Mammary epithelial cell (primary cell): ENCODE measurements at places on chromosomes 4 and X. TPM values are rescaled to one million over a fixed set of nuclear protein-coding genes. Genes with fewer than 3 reads are reported as not detected.

DNA sequence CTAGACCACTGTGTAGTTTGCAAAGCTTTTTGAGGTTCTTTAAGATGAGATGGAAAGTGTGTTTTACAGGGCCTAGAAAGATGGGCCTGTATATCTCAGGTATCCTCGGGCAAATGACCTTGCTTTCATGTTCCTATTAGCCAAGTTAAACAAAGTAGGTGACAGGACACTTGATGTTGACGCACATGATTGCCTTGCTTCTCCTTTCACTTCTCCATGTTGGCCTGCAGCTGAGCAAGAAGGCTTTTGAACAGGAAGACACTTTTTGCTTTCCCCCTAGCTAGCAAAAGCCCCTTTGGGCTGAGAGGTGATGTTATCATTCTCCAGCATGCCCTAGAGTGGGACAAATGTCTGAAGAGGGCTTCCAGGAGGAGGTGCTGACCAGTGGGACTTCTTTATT, 202.1 kb downstream of the GPC3 start:
- DNase-seq: no peak

- DNase-seq: peak; percentile 74
These were observed 125.5 kb downstream of the C4orf51 start for GRCh38 chr4:145805490-145805889.

Gene VEGFC
- 9.0 TPM for total RNA-seq

- DNase-seq: no peak
These were observed 90.9 kb downstream of the EGF start for GRCh38 chr4:110003401-110004187.

- peak; percentile 83 for DNase-seq
These were observed 8.2 kb downstream of the ZCCHC4 start for GRCh38 chr4:25320773-25321172.

Gene RASL11B
- total RNA-seq: 1.1 and 2.4 TPM in 2 replicates

GRCh38 chrX:150365051-150365989, 2.2 kb downstream of the MAMLD1 start:
- peak; percentile 42 for DNase-seq

DNA sequence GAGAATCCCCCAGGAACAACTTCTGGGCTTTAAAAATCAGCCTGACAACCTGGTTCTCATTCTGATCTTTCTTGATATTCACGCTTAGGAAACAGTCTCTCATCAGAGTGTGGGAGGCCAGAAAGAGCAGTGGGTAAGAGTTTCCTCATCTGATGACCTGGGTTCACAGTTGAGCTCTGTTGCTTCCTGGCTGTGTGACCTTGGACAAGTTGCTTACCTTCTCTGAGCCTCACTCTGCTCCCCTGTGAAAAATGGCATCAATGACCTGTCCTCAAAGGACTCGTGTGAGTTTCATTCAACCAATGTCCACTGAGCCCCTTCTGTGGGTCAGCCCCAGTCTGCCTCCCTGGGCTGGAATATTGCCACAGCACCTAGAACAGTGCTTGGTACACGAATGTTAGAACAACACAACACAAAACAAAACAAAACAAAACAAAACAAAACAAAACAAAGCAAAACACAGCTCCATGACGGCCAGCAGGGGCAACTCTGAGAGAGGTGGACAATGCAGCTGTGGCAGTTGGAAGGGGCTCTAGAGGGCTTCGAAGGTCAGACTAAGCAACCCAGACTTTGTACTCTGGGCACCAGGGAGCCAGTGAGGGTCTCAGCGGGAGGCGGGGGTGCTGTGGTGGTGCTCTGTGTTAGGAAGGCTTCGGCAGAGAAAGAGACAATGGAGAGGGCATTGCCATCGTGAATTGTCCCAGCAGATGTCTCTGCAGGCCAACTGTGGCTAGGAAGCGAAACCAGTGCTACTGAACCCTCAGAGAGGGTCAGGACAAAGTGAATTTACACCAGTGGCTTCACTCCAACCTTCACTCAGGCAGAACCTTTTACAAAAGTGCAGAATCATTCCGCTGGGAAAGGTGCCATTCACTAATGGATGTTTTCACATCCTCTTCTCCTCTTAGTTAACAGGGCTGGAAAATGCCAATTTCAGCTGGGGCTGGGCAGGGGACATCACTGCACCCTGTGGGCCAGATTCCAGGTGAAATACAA, 14.3 kb upstream of the C4orf50 start:
- no peak for DNase-seq

- no peak for DNase-seq
These were observed 198.6 kb upstream of the S100G start for GRCh38 chrX:16451334-16451733.

GRCh38 chrX:98289726-98290125, 1406.0 kb downstream of the RPA4 start:
- DNase-seq: no peak

DNA sequence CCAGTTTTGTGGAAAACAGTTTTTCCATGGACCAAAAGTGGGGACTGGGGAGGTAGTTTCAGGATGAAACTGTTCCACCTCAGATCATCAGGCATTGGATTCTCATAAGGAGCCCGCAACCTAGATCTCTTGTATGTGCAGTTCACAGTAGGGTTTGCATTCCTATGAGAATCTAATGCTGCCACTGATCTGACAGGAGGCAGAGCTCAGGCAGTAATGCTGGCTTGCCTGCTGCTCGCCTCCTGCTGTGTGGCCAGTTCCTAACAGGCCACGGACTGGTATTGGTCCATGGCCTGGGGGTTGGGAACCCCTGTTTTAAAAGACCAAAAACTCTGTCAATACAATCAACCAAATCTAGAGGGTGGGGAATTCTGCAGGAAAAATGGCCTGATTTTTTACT, 100.0 kb upstream of the EOLA2 start:
- DNase-seq: no peak

DNA sequence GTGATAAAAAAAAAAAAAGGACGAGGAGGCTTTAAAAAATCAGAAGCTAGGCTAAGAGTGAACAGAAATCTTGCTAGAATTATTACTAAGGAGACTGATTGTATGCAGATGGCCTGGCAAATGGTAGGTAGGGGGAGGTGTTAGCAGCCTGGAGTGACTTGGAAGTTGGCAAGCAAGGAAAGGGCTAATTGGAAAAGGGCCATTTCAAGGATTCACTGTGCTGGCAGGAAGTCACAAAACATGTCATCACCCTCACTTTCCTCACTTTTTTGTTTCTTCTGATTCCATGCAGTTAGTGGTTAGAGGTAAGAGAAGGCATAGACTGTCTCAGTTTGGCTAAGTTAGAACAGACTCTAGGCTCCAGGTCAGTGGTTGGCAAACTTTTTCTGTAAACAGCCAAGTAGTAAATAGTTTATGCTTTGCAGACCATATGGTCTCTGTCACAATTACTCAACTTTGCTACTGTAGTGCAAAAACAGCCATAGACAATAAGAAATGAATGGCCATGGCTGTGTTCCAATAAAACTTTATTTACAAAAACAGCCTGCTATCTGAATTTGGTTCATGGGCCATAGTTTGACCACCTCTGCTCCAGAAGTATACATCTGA, 646.5 kb upstream of the ACTRT1 start:
- DNase-seq: no peak

- DNase-seq: no peak
These were observed 132.6 kb downstream of the GLUD2 start for GRCh38 chrX:121179972-121180371.

- DNase-seq: no peak
These were observed 5.3 kb downstream of the ARSF start for GRCh38 chrX:3046253-3047240.

GRCh38 chrX:2658585-2659292, 32.4 kb upstream of the CD99 start:
- no peak for DNase-seq

GRCh38 chrX:26262121-26262523, 46.2 kb downstream of the MAGEB5 start:
- DNase-seq: peak; percentile 85

Gene NSG1
- total RNA-seq: 17.8 and 31.4 TPM in 2 replicates

DNA sequence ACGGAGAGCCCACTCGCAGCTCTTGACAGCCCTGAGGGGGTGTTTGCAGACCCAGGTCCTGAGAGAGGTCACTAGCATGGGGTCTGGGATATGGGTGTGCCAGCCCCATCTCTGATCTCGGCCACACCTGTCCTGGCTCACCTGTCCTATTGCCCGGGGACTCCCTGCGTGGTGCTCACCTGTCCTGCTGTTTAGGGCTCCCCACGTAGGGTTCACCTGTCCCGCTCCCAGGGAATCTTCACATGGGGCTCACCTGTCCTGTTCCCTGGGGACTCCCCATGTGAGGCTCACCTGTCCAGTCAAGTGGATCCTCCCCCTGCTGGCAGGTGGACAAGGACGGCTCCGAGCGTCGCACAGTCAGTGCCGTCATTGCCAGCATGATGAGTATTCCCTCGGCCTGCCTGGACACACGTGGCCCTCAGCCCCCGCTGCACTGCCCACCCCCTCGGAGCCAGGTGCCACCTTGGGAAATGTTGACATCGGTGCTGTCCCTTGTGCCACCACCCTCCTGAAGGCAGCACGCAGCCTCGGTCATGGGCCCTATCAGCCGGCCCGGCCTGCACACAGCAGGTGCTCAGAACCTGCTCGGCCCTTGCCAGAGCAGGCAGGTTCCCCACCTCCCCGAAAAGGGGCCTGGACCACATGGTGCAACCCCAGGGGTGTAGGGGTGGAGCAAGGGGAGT, 6.3 kb downstream of the SLC49A3 start:
- no peak for DNase-seq

DNA sequence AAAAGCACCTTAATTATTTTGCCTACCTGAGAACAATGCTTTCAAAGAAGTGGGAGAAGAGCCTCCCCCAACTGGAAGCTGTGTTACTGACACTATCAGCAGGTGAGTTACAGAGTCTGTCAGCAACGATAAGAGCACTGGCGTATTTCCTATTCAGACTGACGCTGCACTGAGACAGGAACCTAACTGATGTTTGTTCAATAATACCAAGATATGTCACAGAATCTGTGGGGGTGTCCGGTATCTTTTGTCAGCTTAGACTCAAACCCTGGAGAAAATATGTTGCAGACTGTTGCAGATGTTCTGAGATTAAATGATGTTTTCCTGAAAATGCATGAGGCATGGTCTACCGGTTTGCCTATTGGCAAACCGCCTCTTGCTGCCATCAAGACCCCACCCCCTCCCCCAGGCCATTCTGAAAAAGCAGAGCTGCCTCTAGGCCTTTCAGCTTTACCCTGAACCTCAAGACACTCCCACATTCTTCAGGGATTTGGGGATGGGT, 115.2 kb upstream of the KIT start:
- DNase-seq: no peak

- no peak for DNase-seq
These were observed 83.5 kb upstream of the PLAC1 start for GRCh38 chrX:134741746-134742145.

DNA sequence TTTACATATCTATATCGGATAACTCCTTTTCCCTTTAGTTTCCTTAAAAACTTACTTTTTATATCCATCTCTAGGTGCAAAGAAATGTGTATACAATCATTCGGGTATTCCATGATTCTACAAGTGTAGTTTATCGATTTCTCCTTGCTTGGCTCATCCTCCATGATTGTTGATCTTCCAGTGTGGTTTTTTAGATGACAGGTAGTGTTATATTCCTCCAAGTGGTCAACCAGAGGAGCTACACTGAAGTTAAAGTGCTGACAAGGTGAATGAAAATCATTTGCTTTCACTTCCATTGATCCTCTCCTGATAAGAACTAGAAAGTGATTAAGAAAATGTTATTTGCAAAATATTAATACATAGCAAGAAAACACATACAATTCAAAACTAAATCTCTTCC, 38.5 kb downstream of the TMEM156 start:
- DNase-seq: no peak

DNA sequence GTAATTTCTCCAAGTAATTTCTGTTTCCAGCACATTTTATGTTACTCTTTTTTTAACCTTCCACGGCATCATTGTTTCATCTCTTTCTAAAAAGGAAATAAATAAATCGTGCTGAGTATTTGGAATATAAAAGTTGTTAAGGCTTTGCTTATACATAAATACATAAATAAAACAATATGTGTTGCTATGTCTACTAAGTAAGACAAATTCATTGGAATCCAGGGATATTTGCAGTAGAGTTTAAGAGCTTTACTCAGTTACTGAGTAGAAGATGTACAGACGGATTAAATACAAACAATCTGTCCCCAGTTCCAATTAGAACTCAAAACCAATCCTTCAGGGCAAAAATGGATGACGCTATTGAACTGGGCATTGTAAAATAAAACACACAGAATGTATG, 1.4 kb downstream of the ARHGAP24 start:
- DNase-seq: no peak

DNA sequence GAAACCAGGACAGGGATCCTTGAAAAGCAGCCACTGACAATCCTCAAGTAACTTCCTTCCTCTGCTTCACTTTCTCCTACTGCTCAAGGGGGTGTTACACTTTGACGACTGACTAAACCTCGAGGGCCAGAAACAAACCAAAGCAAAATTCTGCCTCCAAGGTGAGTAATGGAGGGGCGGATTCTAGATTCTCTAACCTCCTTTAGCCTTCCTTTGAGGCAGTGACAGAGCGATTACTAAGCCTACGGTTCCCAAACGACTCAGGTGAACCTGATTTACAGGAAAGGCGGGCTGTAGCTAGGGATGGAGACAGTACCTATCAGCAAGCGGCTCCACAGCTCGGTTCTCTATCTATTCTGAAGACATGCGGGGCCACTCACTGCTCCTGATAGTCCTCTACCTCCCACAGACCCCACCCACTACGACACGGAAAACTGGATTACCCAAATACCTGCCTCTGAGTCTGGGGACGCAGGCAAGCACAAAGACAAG, 487 bp downstream of the TBCK start:
- DNase-seq: peak; percentile 92

DNA sequence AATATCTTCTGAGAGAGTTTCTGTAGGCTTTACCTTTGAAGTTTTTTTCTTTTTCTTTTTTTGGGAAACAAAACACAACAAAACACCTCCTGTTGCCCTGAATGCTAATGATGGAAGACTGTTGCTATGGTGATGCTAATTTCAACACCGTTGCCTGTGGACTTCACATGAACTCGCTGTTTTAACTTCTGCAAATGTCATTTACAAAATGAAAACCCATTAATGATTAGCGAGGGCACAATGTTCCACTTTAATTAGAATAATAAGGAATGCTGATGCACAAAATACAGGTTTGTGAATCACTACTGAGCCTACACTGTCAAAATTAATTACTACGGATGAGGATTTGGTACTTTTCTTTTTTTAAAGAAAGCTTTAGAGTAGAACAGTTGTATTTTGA, 227.1 kb upstream of the FTHL17 start:
- DNase-seq: no peak

- no peak for DNase-seq
These were observed 118.2 kb downstream of the ZNF827 start for GRCh38 chr4:145820407-145820806.

DNA sequence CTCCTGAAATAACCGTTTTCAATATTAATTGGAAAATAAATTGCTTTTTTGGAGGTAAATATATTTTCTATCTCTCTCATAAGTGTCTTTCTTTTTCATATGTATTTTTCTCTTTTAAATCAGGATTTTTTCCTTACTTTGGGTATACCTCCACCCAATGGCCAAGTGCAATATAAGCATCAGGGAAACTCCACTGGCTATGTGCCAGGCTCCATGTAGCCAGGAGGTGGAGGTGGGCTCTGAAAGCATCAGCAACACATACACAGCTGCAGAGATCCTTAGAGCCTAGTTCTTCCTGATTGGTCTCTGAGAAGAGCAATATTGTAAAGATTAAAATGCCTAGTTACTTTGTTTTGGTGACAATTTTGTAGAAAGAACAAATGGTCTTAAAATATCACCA, 3.4 kb downstream of the GABRA2 start:
- no peak for DNase-seq

Gene WDR17
- 0.42 and 0.53 TPM in 2 replicates for total RNA-seq
